Nucleus accumbens (tissue), 56 donors: ENCODE measurements at places on chromosomes 5 and 9.

GRCh38 chr5:37873988-37874387 lies 34.1 kb upstream of the GDNF start:
- no peak for DNase-seq

- DNase-seq = no peak
Observed at GRCh38 chr5:39211773-39212172, 7.6 kb downstream of the FYB1 start.

DNA sequence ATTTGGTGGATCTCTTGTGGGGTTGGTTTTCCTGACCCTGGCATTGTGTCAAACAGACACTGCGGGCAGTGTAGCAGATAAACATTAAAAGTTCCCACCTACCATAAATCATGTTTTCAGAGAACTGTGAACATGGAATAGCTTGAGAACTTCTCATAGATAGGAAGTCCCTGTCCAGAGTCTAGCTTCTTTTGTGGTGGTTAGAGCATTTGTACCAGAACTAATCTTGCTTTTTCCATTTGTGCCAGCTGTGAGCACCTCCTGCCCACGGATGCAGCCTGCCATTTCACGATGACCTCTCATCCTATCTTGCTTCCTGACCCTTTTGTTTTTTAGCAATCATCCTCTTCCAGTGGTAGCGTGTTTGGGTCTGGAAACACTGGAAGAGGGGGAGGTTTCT lies 61.4 kb downstream of the FAM78A start:
- DNase-seq = no peak

- no peak for DNase-seq
Observed at GRCh38 chr9:90007516-90008440, 403.0 kb downstream of the GADD45G start.

DNA sequence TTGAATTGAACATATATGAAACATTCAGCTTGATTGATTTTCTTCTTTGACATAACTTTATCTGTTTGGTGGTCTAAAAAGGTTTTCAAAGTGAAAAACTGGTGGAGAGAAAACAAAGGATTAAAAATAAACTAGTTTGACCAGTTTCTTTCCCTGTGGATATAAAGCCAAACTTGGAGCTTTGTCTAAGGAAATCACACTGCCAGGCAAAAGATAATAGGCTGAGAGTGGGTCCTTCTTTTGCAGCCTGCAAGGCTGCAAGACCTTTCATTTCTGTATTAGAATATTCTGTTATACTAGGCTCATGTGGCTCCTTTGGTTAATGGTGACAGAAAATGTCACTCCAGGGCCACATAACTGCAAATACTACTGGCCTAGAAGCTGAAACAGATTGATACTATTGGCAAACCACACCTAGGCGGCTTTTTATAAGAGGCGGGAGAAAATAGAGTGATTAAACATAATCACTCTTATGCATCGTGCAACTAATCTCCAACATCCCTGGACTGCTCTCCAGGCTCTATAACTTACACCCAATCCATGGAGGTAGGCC lies 129.1 kb upstream of the ZNF462 start:
- DNase-seq = no peak

DNA sequence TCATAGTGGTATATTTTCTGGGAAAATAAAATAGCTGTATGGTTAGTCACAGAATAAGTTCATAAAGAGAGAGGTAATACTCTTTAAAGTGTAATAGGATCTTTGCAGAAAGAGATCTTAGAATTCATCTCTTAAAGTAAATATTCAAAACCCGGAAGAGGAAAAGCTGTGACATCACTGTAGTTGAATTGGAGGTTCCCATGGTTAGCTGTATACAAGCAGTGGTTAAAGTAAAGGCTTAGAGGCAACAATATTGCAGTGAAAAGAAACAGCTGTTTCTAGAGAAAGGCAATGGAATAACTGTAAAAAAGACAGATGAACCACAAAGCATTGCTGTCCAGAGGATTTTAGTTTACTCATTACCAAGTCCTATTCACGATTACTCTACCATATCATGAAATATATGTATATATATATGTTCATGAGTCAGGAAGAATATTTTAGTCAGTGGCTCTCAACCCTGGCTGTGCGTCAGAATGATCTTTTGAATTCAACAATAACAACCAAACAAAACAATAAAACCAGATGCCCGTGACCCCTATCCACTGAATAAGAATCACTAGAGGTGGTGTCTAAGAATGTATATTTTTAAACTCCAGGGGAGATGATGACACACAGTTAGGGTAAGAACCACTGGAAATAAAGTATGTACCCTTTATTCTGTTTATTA lies 4.7 kb downstream of the ERCC6L2 start:
- no peak for DNase-seq

GRCh38 chr5:148697809-148698196 lies 43.5 kb upstream of the HTR4 start:
- no peak for DNase-seq

DNA sequence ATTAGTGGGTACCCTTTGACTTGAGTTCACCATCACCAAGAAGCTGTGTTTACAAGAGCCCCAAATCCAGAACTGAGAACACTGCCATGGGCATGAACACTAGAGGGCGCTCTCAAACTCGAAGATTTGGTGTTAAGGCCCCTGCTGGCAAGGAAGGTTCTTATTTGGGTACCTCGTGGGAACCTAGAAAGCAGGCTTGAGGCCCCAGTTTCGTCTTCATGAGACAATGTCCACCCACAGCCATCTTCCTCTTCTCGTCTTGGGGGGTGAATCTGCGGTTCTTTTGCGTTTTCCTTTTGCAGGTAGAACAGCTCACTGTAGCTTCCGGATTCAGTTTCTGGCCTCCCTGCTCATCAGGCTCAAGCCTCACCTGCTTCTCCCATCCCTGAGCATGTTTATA lies 184.0 kb downstream of the SEMA5A start:
- peak; percentile 40 for DNase-seq

DNA sequence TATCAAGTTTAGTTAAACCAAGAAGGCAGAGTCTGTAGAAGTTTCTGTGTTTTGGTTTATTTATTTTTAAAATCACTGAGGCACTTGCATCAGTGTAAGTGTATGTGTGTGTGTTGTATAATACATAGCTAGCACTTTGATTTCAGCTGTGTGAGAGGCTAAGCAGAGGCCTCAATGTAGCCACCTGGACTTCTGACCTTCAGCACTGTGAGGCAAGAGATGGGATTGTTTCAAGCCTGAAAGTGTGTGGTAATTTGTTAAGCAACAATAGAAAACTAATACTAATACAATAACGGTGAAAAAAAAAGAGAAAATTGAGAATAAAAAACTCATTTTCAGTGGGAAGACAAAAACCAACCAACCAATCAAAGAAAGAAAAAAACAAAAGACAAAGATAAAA lies 327.3 kb downstream of the CDH18 start:
- DNase-seq = no peak

GRCh38 chr9:77759391-77759790 lies 111.3 kb upstream of the GNA14 start:
- DNase-seq = no peak

- no peak for DNase-seq
Observed at GRCh38 chr5:172373680-172374079, 80.6 kb downstream of the SH3PXD2B start.

DNA sequence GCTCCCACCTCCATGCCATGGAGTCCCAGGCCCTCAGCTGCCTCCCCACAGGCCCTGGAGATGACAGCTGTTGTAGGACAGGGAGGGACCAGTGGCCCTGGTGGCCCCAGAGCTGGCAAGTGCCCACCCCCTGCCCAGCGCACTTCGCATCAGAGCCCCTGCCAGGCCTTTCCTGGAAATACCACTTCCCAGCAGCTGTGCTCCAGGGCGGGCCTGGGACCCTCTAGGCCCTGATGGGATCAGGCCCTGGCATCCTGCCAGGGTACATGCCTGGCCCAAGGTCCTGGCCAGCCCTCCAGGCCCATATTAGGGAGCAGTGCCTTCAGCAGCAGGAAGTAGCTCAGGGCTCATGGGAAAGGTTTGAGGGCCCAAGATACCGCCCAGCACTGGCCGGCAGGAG lies 2.5 kb downstream of the KCNT1 start:
- DNase-seq = no peak

- DNase-seq = peak; percentile 36
Observed at GRCh38 chr9:13587571-13587970, 308.1 kb upstream of the MPDZ start.

GRCh38 chr5:118015511-118015910 lies 972.8 kb downstream of the DTWD2 start:
- DNase-seq = no peak

DNA sequence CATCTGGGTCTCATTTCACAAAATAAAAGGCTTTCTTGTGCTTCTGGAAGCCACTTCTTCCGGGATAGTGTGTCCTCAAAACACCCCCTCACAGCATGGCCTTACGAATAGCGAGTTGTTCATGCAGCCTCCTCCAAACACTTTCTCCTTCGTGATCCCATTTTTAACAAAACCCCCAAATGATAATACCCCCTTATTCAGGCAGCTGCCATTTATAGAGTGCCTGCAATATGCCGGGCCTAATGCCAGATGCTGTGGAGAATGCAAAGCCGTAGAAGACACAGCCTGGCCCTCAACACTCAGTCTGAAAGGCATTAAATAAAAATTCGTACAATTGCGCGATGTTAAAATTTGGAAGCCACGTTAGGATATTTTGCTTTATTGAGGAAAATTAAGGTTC lies 66.4 kb upstream of the SLC44A1 start:
- DNase-seq = no peak

DNA sequence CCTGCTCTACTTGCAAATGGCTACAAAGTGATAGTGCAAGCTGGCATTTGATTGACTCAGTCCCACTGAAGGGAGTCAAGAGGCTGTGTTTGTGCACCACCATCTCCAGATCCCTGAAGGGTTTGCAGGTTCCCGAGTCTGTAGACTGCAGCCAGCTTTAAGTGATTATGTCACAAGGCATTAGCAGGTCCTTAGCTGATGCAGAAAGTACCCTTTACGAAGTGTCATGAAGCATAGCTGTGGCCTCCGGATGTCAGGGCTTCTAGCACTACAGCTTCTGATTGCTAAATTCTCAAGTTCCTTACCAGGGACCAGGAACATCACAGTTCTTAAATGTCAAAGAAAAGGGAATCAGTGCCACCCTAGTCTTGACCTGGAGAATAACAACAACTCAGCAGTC lies 311.3 kb upstream of the TRPC7 start:
- no peak for DNase-seq

DNA sequence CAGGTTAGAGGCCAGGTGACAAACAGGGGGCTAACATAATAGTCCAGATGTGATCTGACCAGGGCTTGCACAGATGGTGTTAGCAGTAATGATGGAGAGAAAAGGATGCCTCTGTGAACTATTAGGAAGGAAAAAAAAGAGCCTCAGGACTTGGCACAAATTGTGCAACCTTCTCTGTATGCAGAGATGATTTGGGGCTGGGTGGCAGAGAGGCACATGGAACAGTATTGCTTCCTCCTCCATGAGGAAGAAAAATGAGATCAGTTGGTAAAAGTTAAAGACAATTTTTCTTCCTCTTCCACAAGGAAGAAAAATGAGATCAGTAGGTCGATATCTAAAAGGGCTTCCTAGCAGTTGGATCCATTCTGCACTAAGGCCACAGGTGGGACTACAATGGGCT lies 13.9 kb upstream of the ANXA6 start:
- DNase-seq = no peak

DNA sequence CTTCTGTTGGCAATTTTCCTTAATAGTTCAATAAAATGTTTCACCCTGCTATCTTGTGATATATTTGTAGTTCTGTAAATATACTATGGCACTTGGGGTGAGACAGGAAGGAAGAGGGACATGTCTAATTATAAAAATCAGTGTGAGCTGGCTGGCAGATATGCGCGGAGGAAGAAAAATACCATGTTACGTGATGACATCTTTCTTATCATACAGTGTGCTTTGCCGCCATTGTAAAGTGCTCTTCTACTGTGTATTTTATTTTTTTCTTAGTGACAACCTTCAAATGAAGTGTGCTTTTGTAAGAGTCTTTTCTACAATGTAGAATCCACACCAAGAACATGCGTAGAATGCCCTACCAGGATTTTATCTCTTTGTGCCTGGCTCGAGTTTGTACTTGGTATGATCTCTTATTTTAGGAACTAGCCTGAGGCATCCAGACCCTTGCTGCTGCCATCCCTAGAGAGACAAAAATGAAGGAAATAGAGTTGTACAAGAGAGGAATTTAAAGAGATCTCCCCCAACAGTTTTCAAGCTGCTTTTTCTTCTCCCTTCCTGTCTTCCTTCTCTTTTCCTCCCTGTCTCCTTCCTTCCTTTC lies 46.7 kb upstream of the RIOK2 start:
- no peak for DNase-seq

DNA sequence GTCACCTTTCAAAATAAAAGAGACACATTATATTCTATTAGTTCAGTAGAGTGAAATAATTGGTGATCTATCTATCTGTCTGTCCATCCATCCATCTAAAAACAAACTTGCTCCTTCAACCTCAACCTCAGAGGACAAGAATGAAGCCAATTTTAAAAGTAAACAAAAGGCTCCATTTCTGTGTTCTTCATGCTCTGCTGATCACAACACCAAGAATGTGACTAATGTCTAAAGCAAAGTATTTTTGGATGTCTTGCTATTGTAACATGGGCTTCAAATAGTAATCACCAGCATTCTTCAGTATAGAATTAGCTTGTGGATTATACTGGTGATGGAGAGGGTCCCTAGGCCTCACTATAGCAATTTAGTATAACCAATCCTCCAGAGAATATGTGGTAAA lies 1304.4 kb downstream of the MAT2B start:
- DNase-seq = no peak

GRCh38 chr9:82367016-82367415 lies 378.4 kb downstream of the SPATA31D1 start:
- no peak for DNase-seq
